ENCODE measurements at places on chromosomes 7 and 10. TPM values are rescaled to one million over a fixed set of nuclear protein-coding genes. Genes with fewer than 3 reads are reported as not detected.

GRCh38 chr7:22082553-22082885 is 136.8 kb upstream of the CDCA7L start:
- no peak for DNase-seq

DNA sequence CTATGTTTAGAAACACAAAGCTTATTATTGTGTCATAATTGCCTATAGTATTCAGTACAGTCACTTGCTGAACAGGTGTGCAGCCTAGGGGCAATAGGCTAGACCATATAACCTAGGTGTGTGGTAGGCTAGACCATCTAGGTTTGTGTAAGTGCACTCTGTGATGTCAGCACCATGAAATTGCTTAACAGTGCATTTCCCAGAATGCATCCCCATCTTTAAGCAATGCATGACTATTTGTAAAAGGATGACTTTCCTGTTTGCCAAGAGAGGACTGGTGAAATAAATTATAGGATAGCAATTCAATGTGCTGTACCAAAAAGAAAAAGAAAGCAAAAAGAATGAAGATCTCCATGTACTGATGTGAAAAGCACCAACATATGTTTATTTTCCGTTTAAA is 288.7 kb upstream of the AUTS2 start:
- no peak for DNase-seq

GRCh38 chr7:2575046-2575732 is 16.4 kb downstream of the IQCE start:
- no peak for DNase-seq

GRCh38 chr10:93820434-93820833 is 62.7 kb downstream of the LGI1 start:
- no peak for DNase-seq

DNA sequence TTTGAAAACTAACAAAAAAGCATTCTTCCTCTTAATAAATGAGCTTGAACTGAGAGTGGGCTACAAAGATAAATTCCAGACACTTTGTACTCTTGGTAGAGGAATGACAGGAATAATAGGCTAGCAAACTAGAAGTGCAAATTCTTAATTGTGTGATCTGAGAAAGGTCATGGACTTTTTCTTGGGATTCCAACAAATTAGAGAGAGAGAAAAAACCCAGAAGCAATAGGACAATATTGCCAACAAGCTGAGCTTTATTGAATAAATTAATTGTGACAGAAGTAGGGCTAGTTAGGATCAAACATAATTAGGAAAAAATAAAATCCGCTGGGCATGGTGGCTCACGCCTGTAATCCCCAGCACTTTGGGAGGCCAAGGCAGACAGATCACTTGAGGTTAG is 41.4 kb upstream of the LAMB1 start:
- no peak for DNase-seq

GRCh38 chr7:17523813-17524739 is 225.6 kb downstream of the AHR start:
- DNase-seq: no peak

Gene GDF2
- total RNA-seq: not detected

Gene ADAM12
- not detected for total RNA-seq

Gene CLCN1
- not detected for total RNA-seq

Gene CDH23
- total RNA-seq: 1.3 TPM

Gene PPP1R17
- not detected for total RNA-seq

Gene PYROXD2
- 4.3 TPM for total RNA-seq

All from activated CD4-positive, alpha-beta T cell treated with anti-CD3 and anti-CD28 coated beads, Interleukin-2, amount 10 ng/mL, durations not matched to agents 24 days and 14 days (primary cell).